ENCODE measurements at places on chromosomes 7 and 10.

- DNase-seq = peak; percentile 16
These were observed 40.3 kb downstream of the NRCAM start for GRCh38 chr7:108415821-108416536.

- DNase-seq = no peak
These were observed 728.3 kb upstream of the PHF14 start for GRCh38 chr7:10245406-10245805.

DNA sequence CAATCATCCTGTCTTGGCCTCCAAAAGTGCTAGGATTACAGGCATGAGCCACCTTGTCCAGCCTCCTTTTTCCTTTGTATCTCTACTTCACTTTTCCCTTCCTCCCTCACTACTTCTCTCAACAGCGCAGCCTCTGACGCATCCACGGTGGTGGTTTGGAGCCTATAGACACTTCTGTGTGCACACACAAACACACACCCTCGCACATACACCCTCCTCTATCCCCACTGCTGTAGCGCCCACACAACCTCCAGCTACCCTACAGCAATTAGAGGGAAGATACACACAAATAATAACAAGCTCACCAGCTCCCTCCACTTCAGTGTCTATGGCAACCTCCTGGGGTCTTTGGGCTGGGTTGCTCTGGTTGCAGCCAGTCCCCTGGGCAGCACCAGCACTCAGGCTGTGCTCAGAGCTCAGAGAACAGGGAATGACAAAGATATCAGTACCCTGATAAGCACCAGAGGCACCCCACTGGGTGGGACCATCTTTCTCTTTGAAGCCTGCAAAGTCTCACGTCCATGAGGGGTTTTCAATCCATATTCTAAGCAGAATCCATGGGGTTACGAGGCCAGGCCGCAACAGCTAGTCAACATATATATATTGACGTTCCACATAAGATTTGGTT, 3.3 kb upstream of the CAMK2G start:
- DNase-seq = no peak

- peak; percentile 41 for DNase-seq
These were observed 507 bp downstream of the STN1 start for GRCh38 chr10:103917302-103918052.

DNA sequence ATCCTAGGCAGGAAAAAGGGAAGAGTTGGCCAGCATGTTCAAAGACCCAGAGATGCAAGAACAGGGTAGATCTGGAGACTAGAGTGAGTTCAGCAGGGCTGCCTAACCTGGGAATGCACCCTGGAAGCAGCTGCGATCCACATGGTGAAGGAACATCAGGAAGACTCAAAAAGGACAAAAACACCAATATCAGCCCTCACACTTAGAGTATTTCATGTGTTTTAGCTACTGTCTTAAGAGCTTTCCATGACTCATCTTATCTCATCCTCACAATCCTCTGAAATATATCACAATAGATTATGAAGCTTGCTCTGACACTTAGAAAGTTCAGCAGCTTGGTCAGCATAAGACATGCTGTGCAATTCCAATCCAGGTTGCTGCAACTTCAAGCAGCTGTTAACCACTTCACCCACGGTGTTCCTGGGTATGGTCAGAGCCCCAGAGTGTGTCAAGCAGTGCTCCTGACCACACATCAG, 380.9 kb downstream of the PARD3 start:
- peak; percentile 97 for DNase-seq

GRCh38 chr10:62047960-62048383, 146.5 kb downstream of the ARID5B start:
- DNase-seq = peak; percentile 89

GRCh38 chr7:51011710-51012350, 229.1 kb upstream of the GRB10 start:
- DNase-seq = no peak

DNA sequence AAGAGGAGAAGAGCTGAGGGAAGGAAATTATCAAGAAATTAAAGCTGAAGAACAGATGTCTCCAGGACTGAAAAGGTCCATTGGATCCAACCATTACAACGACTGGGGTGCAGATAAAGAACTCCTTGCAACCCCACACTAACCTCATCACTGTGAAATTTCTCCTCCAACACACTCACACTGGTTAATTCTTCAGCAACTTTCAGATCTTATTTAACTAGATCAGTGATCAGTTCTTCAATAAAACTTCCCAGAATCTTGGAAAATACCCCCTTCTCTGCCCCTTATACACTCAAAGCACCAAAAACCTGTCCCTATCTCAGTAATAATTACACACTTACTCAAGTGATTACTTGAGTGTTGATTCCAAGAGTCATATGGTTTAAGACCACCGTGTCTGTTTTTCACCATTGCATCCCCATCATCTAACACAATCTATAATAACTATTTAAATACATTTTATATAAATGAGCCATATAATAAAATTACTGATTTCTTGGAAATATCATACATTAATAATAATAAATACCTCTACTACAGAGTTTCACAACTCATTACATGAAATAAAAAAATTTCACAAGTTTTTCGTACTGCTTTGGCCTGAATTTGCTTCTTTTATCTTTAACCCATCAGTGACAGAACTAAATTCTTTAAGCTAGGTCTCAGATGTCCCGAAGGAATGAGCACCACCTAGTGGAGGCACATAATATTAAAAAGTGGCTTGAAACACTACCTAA, 123.7 kb downstream of the MPP7 start:
- DNase-seq = peak; percentile 56

DNA sequence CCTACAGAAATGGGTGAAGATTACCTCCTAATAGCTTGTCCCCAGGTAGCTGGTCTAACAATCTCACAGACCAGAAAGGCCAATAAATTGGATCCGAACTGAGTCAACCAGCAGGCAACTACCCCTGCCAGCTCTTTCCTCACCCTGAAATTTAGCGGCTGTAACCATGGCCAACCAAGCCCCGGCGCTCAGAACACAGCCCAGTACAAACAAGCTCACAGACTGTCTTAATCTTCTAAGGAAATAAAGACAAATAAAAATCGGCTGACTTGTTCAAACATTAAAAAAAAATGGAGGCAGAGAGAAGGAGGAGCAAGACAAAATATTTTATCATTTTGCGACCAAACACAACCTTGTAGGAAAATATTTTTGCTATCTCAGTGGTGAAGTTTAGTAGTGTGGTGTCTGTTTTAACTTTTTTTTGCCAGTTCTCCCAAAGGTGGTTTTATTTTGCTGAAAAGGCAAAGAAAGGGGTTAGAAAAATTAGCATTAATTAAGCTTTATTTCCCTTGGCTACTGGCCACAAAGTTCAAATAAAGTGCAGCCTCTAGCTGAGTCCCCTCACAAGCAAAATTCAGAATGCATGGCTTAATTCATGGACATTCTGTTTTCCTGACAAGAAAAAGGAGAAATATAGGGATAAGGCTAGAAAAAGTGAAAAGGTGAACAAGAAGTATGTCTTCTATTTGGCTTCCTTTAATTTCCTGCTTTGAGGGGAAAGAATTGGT, 313.0 kb upstream of the NPVF start:
- no peak for DNase-seq

- DNase-seq = no peak
These were observed 1165.4 kb downstream of the XPNPEP1 start for GRCh38 chr10:108757946-108758345.

DNA sequence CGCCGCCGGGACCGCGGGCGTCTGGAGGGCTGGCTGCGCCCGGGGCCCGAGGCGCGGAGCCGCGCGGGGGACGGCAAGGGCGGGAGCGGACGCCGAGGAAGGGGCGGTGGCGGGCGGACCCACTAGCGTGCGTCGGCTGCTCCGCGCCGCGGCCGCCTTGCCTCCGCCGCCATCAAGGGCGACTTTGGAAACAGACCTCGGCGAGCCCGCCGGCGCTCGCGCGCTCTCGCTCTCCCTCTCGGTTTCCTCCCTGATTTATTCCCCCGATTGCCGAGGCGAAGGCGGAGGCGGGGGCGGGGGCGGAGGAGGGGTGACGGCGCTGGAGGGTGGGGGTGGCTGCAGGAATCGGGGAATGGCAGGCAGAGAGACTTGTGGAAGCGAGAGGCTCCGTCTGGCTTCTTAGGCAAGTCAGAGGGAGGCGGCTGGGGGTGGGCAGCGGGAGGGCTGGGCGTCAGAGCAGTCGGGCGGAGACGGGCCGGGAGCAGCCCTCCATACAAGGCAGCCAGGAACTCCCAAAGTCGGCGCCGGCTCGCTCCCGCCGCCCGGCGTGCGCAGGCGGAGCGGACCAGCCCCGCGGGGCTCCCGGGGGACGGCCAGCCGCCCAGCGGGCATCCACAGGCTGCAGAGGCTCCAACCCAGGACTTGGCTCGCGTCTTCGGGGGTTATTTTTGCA, at the start of gene CACNA2D1:
CACNA2D1 (minus strand) TSS at position 231 of the 673 bp plus-strand sequence.
- DNase-seq = peak; percentile 86

DNA sequence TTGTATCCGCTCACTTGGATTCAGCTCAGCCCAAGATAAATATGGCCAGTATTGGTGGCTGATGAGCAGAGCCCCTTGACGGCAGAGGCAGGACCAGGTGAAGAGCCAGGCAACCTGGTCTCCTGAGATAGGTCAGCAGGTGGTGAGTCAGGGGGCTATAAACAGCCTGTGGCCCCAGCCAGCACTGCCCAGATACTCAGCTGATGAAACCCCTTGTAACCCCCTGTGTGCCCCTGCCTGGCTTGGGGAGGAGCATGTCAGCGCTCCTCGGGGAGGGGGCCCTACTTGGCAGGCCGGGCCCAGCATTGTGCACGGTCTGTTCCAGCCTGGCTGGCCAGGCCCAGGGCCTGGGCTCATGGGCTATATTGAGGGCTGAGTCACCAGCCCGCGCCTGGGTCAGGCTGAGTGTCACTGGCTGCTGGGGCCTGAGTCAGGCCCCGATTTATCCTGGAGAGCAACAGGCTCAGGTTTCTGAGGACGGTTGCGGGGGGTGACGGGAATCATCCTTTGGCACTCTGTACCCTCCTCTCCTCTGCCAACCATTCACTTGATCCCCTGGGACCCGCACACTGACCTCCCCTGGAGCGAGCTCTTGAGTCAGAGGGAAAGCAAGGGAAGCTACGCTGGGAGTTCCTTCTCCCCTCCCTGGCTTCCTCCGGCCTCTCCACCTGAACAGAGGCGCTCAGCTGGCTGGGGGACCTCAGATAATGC, 2.8 kb upstream of the FLNC start:
- DNase-seq = peak; percentile 66

DNA sequence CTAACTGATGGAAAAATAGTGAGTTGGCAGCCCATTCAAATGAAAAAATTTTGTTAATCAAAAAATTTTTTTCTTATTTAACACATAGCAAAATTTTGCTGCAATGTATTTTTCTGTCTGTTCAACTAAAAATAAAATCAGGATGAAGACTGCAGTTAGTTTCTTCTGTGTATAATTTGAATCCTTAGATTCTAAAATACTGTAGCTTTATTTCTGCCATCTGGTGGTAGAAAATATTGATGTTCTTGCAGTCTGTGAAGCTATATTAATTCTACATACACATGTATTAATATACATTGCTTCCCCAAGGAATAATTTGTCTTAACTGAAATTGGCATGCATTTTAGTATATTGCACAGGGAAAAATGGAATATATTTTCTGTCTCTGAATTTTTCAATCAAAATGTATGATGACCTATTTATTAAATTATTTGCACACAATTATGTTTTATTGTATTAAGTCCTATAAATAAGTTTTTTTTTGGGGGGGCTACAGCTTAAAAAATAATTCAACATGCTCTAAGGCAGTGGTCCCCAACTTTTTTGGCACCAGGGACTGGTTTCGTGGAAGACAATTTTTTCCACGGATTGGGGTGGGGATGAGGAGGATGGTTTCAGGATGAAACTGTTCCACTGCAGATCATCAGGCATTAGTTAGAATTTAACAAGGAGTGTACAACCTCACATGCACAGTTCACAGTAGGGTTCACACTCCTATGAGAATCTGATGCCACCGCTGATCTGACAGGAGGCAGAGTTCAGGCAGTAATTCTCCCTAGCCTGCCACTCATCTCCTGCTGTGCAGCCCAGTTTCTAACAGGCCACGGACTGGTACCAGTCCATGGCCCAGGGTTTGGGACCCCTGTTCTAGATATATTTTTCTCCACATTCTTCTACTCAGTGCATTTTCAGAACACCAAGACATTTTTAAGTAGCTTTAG, 119.4 kb downstream of the GNAT3 start:
- DNase-seq = peak; percentile 58

- DNase-seq = peak; percentile 83
These were observed 55.1 kb downstream of the FAM53B start for GRCh38 chr10:124688889-124689670.

DNA sequence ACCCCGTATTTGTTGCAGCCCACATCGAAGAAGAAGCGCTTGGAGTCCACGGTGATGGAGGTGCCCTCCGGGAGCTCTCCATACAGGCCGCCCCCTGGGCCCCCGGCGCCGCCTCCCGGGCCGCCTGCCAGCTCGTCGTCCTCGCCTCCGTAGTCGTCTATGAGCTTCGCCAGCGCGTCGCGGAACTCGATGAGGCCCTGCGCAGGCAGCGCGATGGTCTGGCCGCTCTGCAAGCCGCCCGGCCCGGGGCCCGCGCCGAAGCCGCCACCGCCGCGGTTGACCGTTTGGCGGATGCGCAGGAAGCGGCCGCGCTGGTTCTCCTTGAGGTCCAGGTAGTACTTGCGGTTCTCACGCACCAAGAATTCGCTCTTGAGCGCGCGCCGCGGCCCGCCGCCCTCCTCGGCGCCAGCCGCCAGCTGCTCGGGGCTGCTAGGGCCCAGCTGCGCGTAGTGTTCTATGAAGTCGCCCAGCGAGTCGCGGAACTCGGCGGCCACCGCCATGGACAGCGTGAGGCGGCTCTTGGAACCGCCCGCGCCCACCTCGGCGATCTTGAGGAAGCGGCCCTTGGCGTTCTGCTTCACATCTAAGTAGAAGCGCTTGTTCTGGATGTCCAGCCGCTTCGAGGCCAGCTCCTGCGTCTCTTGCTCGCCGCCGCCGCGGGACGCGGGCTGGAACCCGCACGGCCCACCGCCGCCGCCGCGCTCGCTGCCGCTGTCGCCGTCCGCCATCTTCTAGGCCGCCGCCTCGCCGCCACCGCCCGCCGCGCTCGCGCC, 523 bp downstream of the PURB start:
- DNase-seq = peak; percentile 70

DNA sequence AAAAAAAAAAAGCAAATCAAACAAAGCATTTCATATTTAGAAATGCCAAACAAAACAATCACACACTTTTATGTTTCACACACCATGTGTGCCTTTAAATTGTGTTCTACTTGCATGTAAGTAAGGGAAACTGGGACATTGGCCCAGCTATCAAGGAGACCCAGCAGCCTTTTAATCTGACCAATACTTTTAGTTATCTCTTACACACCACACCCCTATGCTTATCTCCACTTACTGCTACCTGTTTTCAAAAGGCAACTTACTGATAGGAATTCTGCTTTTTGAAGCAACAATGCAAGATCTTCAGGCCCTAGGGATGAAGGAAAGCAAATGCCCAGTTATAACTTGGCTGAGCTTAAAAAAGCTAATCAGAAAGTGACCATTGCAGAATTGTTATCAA, 1244.8 kb upstream of the SORCS1 start:
- no peak for DNase-seq

- DNase-seq = peak; percentile 22
These were observed 1.4 kb upstream of the THSD7A start for GRCh38 chr7:11833431-11833830.

DNA sequence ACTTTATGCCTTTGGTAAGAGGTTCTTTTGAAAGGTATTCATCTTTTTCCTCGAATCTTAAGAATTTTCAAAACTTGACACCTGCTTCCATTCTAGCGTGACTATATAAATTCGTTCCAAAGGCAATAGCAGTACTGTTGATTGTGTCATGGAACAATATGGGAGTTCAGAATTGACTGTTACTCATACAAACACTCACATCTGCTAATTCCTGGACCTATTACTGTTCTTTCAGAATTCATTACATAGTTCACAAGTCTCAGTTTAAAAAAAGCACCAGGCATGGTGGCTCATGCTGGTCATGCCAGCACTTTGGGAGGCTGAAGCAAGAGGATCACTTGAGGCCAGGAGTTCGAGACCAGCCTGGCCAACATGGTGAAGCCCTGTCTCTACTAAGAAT, 80.9 kb downstream of the CACNB2 start:
- DNase-seq = no peak

Measured in amniotic epithelial cell (primary cell).